IPS DF 6.9 (cell line): ENCODE measurements at places on chromosomes 13 and 19.

- no peak for DNase-seq
These were observed 3.2 kb downstream of the EPN1 start for GRCh38 chr19:55678121-55678671.

DNA sequence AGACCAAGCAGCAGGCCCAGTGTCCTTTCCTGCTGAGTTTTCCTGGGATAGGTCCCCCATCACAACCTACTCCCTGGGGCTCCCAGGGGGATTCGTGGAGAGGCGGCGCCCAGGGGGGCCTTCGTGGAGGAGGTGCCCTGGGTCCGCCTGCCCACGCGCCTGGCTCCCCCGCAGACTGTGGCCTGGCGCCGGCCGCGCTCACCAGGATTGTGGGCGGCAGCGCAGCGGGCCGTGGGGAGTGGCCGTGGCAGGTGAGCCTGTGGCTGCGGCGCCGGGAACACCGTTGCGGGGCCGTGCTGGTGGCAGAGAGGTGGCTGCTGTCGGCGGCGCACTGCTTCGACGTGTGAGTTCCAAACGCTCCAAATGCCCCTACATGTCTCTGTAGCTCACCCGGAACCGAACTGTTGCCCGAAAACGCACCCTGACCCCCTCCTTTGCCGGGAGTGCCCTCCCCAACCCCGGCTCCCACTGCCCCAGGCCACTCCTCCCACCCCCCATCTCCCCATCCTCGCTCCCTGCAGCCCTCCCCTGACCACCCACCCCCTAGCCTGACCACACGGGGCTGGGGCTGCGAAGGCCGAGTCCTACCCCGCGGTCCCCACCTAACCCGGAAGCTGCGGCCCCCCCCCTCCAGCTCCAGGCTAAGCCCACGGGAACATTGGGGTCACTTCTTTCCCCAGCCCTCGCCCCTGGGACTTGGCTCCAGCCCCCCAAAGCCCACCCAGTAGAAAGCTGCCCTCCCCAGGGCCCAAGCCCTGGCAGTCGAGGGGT, 3.3 kb downstream of the TIMM13 start:
- DNase-seq, result no peak

- DNase-seq, result peak; percentile 45
These were observed 81.9 kb downstream of the ZNF726 start for GRCh38 chr19:23996549-23996948.

GRCh38 chr19:11131471-11131870, 24.1 kb downstream of the SPC24 start:
- no peak for DNase-seq

GRCh38 chr13:105897575-105897974, 637.9 kb downstream of the EFNB2 start:
- no peak for DNase-seq

GRCh38 chr19:7868671-7869452, 5.3 kb downstream of the PRR36 start:
- DNase-seq, result no peak

GRCh38 chr13:68834375-68834774, 1273.3 kb upstream of the ATXN8OS start:
- DNase-seq, result no peak

DNA sequence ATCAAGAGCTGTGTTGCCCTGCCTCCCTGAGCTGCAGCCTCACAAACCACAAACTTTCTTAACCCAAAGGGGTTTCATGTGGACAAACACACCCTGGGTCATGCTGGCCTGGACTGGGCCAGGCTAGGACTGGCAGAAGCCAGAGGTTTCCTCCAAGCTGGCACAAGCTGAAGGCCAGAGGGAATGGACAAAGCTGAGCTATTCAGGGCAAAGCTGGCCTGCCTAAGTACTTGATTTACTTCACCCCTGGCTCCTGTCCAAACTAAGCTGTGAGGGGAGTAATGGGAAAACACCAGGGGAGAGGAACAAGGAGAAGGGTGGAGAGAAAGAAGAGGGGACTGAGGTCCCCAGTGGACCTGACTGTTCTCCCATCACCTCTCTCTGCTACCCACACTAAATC, 6.2 kb downstream of the CPAMD8 start:
- DNase-seq, result no peak

GRCh38 chr13:105773863-105774538, 761.5 kb downstream of the EFNB2 start:
- DNase-seq, result no peak

GRCh38 chr13:29476046-29476445, 119.4 kb downstream of the SLC7A1 start:
- no peak for DNase-seq

- no peak for DNase-seq
These were observed 248.0 kb upstream of the TMTC4 start for GRCh38 chr13:100922599-100922998.

DNA sequence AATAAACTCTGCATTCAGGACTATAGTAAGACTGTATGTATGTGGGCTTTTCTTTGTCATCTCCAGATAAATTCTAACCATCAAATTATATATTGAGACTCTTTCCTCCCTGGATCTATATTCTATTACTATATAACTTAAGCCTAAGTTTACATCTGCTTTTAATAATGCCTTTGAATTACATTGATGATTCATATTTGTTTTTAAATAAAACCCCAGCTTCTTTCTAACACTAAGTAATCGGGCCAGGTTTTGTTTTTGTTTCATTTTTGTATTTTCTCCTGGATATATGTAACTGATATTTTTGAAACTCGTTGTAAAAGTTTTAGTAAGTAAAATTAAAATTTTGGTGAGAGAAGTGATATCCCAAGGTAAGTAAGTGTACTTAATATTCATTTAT, 1599.1 kb downstream of the PCDH9 start:
- DNase-seq, result no peak

DNA sequence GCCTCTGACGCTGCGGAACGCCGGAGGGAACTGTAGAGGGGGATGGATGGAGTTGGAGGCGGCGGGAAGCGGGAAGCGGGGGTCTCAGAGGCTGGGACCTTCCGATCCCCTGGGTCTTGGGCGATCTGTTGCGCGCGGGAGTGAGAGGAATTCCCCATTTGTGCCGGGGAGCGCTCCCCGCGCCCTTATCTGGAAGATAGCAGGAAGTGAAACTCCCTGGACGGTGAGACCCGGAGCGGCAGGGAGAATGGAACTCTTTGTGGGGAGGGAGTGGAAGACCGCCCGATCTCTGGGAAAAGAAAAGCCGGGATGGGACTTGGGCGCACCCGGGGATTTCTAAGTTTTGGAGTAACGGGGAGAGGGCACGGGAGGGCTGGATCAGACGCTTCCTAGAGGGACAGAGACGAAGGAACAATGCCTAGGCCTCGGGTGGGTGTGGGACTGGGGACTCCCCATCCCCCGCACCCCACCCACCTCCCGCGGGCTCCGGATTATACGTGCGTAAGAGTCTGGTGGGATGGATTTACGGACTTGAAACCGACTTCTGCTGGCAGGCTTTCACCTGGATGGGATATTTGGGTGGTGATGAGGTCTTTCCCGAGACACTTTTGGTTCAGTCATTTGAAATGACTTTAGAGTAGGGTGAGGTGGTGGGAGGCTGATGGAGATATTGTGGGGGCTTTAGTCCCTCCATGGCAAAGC, 495 bp downstream of the LSR start:
- DNase-seq, result no peak

- no peak for DNase-seq
These were observed 27.9 kb upstream of the VSTM2B start for GRCh38 chr19:29497686-29498436.

DNA sequence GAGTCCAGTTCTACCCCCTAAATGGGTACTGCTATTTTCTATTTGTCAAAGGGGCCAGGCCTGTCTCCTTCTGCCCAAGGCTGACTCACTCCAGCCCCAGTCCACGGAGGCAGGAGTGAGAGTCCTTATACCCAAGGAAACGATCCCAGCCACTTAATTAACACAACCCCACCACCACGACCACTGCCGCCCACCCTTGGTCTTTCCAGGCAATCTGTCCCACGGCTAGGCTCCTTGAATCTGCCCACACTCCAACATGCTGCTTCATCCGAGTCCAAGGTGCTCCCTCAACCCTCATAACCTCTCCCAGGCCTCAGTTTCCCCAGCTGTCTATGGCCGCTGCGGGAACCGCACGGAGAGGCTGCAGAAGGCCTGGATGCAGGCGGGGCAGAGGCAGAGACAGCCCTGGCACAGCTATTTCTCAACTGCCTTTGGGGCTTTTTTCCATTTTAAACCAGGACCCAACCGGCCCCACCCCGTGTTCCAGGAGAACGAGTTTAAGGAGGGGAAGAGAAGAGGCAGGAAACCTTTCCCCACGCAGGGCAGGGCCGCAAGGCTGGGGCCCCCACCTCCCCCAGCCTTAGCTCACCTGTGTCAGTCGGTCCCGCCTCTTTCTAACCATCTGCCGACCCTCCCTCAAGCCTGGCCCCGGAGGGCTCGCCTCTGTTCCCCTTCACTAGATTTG, 746 bp downstream of the RAB3D start:
- DNase-seq, result no peak

DNA sequence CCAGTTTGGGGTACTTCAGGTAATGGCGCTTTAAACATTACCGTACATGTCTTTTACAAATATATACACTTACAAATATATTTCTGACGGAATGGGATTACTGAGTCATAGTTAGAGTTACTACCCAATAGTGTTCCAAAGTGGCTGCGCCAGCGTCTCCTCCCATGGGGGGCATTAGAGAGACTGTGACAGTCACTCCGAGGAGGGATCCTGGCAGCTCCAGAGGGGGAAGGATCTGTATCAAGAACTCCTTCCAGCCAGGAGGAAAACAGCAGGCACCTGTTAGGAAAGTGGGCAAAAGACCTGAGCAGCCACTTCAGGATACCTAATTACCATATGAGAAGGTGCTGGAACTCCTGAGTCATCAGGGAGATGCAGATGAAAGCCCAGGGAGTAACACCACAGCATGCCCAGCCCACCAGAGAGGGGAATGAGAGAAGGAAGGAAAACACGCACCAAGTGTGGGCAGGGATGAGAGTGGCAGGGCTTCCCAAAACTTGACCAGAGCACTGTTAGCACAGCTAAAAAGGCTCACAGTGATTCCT, 52.9 kb downstream of the SLC7A9 start:
- DNase-seq, result no peak

GRCh38 chr13:100892981-100893380, 218.4 kb upstream of the TMTC4 start:
- DNase-seq, result no peak

GRCh38 chr13:101059793-101060192, 356.5 kb downstream of the NALCN start:
- DNase-seq, result no peak

DNA sequence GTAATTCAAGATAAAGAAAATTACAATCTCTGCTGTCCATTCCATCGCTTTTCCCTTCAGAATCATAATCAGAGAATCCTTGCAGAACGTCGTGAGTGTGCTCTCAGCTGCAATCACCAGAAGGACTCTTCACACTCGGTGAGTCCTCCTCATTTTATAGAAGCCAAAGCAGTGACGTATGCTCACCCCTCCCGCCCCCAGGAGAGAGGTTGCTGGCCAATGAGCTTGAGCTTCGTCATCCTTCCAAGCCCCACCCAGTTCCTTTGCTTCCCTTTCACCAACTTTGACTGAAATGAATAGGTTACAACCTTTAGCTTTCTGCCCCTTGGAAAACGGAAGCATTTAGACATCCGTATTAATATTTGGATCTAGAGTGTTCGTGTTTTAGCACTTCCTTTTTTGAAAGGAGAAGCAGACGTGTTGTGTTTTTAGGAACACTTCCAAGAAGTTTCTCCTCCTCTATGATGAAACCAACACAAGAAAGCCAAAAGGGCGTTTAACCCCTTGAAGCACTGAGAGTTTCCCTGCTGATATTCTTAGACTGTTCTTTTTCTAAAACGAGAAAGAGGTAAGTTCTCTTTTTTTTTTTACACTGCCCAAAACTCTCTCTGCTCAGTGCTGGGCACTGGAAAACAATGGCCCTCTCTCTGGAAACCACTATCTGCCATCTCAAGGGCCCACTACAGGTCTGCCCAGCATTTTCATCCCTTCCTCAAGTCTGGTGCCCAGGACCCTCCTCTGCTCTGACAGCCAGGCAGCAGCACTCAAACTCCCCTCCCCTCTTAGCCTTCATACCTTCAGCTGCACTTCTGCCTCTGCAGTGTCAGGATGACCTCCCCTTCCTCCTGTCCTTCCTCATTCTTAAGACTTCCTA, 44.3 kb upstream of the CEACAM21 start:
- no peak for DNase-seq

DNA sequence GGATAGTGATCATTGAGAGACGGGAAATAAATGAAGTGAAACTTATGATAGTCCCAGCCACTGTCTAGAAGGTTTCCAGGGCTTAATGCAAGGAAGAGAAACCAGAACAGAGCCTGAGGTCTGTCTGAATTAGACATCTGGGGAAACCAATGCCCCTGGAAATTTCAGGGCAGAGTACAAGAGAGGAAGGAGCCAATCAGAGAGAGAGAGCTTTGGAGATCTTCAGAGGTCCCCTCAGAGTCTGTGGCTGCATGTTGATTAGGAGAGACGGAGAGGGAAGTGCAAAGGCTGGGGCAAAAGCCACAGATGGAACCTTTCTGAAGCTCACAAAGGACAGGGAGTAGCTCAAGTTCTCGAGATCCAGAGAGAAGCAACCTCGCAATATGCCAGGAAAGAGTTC, 378.0 kb downstream of the DNAJC15 start:
- no peak for DNase-seq

DNA sequence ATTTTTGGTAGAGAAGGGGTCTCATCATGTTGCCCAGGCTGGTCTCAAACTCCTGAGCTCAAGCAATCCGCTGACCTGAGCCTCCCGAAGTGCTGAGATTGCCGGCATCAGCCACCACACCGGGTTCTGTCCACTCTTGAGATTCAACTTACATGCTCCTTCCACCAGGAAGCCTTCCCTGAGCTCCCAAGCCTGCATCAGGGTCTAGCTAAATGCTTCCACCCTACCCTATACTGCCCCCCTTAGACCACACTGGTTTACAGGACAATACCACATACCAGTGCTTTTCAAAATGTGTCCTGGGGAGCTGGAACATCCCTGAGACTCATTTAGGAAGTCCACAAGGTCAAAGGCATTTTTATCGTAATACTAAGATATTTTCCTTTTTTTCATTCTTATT, 15.1 kb upstream of the CACNG8 start:
- peak; percentile 78 for DNase-seq

GRCh38 chr13:77749344-77749880, 51.9 kb downstream of the SLAIN1 start:
- no peak for DNase-seq

- no peak for DNase-seq
These were observed 824.0 kb downstream of the UQCRFS1 start for GRCh38 chr19:28388988-28389387.

- no peak for DNase-seq
These were observed at the start of gene CD209 for GRCh38 chr19:7746903-7747884. Gene CD209, minus strand, starts transcription at chr19:7747534. Its CDS starts 23 bp downstream, at chr19:7747511.

DNA sequence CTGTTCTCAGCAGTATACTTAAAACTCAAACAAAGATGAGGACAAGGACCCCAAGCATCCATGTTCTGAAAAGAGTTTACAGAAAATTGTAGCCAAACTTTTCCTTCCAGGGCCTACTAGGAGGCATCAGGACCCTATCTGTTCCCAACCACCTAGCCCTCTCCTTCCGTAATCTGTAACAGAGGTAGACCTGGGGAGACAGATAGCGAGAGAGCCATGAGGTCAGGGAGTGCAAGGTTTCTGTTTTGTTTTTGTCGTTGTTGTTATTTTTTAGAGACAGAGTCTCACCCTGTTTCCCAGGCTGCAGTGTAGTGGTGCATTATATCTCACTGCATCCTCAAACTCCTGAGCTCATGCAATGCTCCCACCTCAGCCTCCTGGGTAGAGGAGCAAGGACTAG, 83.9 kb upstream of the POSTN start:
- no peak for DNase-seq

- no peak for DNase-seq
These were observed 96.6 kb downstream of the TEX26 start for GRCh38 chr13:31029102-31029501.

- DNase-seq, result no peak
These were observed 1.0 kb upstream of the CHAMP1 start for GRCh38 chr13:114313061-114313860.
